ENCODE measurements at places on chromosomes 4 and X.
A peak's percentile ranks its signal among the peaks of the same experiment; 100 is the strongest.

DNA sequence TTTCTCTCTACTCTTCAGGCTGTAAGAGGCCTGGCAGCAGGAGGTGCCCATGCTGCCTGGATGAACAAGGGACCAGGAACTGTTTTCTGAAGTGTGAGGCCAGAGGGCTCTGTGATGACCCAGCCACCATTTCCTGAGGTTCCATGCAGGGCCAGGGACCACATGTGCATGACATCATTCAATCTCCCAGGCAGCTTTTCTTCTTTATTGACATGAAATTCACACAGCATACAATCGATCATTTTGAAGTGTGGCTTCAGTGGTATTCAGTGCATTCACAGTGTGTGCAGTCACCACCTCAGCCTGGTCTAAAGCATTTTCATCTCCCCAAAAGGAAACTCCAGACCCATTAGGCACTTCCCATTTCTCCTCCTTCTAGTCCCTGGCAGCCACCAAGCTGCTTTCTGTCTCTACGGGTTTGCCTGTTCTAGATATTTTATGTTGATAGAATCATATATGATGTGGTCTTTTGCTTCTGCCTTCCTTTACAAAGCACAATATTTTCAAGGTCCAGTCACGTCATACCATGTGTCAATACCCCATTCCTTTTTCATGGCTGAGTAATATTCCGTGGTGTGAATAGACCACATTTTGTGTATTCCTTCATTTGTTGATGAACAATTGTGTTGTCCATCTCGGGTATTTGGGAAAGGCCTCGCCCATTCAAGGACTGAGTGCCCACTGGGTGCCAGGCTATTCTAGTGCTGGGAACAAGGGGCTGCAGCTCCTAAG lies 93.1 kb downstream of the PSAPL1 start:
- peak; percentile 51 for DNase-seq

DNA sequence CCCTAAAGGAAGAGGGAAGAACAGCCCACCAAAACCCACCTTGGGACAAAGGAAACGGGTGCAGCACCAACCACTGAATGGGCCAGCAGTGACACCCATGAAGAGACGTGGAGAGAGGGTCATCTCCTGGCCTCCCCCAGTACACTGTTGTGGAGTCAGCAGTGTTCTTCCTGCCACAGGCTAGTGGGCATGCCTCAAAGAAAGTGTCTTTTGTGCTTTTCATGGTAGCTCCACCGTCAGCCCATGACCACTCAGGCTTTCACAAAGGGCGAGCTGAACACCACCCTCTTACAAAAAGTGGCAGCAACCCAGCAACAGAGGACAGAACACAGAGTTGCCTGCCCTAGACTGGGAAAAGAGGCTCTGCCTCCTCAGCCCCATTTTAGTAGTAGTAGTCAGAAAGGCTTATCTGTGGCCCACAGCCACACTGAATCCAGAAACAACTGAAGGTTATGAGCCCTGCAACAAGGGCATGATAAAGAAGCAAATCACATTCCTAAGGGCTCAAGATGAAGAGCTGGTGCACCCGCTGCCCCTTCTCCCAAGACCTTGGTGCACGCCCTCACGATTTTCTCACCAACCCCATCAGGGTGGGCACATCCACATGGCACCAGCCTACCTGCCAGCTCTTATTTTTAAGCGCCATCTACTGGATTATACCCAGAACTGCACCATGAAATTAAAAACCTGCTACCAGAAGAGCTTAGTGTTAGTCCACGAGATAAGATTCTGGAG lies 53.1 kb downstream of the RAB28 start:
- no peak for DNase-seq

- DNase-seq = no peak
These were observed 36.4 kb downstream of the RHOH start for GRCh38 chr4:40233227-40233626.

DNA sequence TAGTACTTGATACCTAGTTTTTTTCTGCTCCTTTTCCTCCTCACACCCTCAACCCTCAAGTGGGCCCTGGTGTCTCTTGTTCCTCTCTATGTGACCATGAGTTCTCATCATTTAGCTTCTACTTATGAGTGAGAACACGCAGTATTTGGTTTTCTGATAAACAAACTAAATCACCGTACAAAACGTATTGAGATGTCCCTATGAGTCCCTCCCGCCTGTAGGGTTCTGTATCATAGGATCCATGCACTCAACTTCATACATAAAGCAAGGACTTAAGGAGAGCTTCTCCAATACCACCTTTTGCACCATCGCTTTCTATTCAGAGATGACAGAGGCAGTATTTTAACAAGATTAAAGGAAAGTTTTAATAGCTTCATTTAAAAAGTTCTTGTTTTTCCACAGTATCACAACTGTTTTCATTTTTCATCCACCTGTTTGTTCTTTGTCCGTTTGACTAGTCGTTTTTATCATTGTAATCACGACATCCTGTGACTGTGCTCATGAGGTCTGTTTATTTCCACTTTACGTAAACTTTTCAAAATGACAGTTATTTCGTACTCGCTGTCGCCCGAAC lies 457 bp upstream of the RAB9A start:
- no peak for DNase-seq

DNA sequence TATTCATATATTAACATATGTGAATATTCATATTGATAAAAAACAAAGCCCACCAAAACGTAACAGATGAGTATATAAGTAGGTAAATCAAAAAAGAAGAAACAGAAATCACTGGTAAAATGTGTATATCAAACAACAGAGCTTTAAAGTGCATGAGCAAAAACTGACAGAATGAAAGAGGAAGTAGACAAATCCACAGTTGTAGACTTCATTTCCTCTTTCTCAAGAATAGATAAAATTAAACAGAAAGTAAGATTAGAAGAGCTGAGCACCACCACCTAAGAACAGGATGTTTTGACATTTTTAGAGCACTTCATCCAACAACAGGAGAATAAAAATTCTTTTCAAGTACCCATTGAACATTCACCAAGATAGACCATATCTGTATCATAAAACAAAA lies 64.6 kb downstream of the CNKSR2 start:
- no peak for DNase-seq

GRCh38 chrX:54978448-54978847 lies 15.5 kb downstream of the PFKFB1 start:
- no peak for DNase-seq

- DNase-seq = peak; percentile 72
These were observed 94.7 kb downstream of the TMEM131L start for GRCh38 chr4:153560908-153561307.

- DNase-seq = no peak
These were observed 107.7 kb upstream of the LRPAP1 start for GRCh38 chr4:3639613-3640586.

DNA sequence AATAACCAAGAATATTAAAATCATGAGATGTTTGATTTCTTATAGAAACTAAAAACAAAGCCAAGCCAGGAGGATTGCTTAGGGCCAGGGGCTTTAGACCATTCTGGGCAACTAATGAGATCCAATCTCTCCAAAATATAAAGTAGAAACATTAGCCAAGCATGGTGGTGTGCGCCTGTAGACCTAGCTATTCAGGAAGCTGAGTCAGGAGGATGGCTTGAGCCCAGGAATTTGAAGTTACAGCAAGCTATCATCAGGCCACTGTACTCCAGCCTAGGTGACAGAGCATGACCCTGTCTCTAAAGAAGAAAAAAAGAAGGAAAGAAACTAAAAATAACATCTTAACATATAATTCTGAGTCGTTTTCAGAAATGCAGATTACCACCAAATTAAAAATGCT lies 96.7 kb downstream of the NAF1 start:
- DNase-seq = peak; percentile 37

- no peak for DNase-seq
These were observed 641.0 kb upstream of the PITX2 start for GRCh38 chr4:111263836-111264235.

- no peak for DNase-seq
These were observed 50.6 kb upstream of the SRPX start for GRCh38 chrX:38271154-38271716.

- DNase-seq = no peak
These were observed 135.1 kb upstream of the PACRGL start for GRCh38 chr4:20565075-20565721.

- DNase-seq = no peak
These were observed 869.6 kb downstream of the CCSER1 start for GRCh38 chr4:90996813-90997212.

DNA sequence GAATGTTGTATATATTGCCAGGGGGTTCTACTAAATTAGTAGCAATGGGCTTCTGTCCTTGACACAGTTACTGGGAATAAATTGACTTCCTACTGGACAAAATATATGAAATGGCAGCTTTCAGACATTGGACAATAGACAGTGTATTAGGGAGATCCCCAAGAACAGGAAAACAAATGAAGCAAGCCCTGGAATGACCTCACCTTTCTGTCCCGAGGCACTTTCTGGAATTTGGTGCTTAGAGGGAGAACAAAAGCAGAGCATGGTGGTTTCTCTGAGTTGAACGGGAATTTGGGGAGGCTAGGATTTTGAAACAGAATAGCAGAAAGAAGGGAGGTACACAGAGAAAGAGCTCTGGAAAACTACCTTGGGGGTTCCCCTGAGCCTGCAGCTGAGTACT lies 187.7 kb upstream of the MAGEB2 start:
- DNase-seq = no peak

DNA sequence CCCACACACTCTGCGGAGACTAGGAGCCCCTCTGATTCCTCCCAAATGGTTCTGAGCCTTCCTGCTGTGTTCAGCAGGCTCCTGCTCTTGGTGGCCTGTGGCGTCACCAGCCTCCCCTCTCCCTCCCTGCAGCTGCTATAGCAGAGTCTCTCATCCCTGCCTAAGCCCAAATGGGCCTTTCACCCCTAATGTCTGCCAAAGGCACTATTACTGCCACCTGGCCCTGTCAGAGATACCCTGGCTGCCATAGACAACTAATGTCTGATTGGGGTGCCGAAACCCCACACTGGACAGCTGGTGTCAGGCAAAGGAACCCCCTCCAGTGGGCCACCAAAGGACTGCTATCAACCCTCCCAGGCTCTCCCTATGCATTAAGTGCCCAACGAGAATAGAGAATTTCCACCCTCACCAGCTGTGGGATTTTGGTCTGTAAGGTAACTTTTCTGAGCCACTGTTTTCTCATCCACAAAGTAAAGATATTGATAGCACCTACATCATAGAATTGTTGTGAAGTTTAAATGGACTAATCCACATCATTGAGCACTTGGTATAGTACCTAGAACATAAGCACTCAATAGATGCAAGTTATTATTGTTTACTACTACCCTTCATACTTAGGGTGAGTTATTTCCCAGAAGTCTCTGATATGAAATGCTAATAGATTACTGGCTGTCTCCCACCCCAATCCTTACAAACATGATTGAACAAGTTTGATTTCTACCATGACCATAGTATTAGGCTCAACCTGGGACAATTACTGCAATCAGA lies 421.3 kb downstream of the MID1IP1 start:
- no peak for DNase-seq

DNA sequence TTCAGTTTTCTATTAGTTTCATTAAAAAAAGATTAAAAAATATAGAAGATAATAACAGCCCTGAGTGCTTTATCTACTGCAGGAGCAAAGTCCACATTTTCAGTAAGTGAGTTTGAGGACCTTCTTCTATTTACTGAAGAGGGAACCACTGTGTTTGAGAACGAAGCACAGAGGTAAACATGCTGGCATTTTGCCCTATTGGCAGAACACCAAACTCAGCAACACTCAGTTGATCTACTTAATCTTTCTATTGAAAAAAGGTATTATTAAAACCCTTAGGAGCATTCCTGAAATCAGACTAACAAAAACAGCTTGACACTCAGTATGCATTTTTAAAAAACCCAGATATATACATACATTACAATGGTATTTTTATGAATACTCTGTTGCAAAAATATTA lies 1496.7 kb downstream of the TECRL start:
- no peak for DNase-seq

DNA sequence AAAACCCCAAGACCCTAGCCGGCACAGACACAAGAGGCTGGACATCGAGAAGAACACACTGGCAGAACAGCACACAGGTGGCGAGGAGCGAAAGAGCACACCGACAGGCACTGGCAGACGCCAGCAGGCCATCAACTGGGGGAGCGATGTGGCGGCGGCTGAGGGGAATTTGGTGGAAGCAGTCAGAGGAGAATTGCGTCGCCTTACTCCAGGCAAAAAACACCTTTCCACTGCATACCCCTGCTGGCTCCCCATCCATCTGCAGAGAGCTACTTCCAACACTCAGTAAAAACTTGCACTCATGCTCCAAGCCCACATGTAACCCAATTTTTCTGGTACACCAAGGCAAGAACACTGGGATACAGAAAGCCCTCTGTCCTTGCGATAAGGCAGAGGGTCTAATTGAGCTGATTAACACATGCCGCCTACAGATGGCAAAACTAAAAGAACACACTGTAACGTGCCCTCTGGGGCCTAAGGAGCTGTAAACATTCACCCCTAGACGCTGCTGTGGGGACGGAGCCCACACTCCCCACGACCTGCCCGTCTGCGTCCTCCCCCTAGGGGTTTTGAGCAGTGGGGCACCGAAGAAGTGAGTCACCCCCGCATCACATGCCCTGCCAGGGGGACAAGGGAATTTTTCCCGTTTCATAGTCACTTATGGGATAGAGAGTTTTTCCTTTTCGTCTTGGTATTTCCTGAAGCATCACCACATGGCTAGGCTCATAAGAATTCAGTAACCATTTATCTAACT lies 262.3 kb downstream of the KCTD8 start:
- DNase-seq = no peak

GRCh38 chr4:74167585-74167984 lies 9.7 kb downstream of the MTHFD2L start:
- DNase-seq = no peak

GRCh38 chrX:37684973-37685372 lies 618 bp upstream of the XK start:
- DNase-seq = no peak

- no peak for DNase-seq
These were observed 83.1 kb downstream of the PRDM5 start for GRCh38 chr4:120839334-120839973.

- DNase-seq = peak; percentile 53
These were observed 46.0 kb upstream of the TMPRSS11F start for GRCh38 chr4:68175562-68176155.

Measured in fibroblast of skin of back (primary cell).